Amniotic stem cell (primary cell): ENCODE measurements at places on chromosomes 3 and 15.
A peak's percentile ranks its signal among the peaks of the same experiment; 100 is the strongest.

GRCh38 chr15:43541785-43542184 lies 24.4 kb downstream of the MAP1A start:
- DNase-seq, result no peak

- no peak for DNase-seq
These were observed 39.5 kb upstream of the CHRNB4 start for GRCh38 chr15:78680431-78681075.

DNA sequence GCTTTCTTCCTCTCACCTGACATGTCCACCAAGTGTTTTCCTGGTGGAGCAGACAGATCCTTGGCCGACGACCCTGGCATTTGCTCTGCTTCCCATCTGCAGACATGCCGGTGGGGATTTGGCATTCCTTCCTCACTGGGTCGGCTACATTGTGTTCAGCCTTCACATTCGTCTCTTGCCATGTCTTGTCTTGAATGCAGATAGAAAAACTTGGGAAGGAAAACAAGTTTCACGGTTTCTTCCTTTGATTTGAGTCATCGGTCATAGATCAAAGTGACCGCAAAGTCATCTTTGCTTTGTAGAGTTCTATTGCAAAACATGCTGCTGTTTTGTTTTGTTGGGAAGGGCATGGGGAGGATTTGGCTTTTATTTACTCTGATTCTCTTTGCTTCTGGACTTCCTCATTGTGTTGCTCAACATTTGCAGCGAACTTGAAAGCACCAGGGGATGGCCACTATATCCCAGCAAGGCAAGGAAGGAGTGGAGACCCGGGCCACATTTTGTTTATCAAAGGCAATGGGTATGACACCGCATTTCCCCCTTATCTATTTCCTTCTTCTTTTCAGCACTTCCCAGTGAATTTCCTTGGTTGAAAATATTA lies 321.3 kb downstream of the CACNA2D3 start:
- DNase-seq, result no peak

- no peak for DNase-seq
These were observed 2.8 kb downstream of the CHD2 start for GRCh38 chr15:92902737-92903593.

DNA sequence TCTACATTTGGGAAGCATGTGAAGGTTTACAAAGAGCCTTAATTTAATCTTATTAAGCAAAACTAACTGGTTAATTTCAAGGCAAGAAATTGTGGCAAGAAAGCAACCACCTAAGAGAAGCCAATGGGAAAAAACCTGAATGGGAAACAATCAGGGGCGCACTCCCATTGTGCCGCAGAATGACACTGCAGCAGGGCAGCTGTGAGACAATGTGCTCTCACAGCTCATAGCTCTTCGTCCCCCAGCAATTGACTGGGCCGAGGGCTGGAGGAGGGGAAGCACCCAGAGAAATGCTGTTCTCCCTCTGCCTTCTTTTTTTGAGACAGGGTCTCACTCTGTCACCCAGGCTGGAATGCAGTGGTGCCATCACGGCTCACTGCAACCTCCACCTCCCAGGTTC lies 93.3 kb upstream of the RAD18 start:
- DNase-seq, result no peak

GRCh38 chr3:194623449-194624290 lies 9.5 kb downstream of the TMEM44 start:
- no peak for DNase-seq

- no peak for DNase-seq
These were observed 36.8 kb upstream of the RPL32 start for GRCh38 chr3:12878141-12878574.

- peak; percentile 6 for DNase-seq
These were observed 39.1 kb downstream of the KLF13 start for GRCh38 chr15:31365655-31366127.

DNA sequence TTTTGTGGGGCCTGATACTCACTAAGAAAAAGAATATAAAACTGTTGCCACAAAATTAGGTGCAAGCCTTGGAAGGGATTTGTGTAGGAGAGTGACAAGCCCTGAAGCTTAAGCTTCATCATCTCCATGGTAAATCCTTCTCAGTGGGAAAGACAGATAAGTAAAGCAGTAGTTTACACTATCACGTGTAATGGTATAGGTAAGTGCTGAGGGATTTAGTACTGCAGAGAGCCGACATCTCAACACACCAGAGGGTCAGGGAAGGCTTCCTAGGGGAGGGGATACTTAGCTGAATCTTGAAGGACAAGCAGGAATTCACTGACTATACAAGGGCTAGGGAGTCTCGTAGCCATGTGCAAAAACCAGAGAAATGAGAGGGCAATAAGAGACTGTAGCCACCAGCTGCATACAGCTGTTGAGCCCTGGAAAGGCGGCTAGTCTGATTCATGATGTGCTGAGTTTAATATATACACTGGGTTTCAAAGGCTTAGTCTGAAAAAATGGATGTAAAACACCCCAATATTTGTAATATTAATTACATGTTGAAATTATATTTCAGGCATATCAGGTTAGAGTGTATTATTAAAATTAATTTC lies 11.1 kb downstream of the SLC24A1 start:
- DNase-seq, result no peak

- no peak for DNase-seq
These were observed 31.2 kb upstream of the RIOX2 start for GRCh38 chr3:98003306-98003969.

GRCh38 chr3:83092521-83093221 lies 1331.2 kb upstream of the GBE1 start:
- DNase-seq, result no peak
